ENCODE measurements at places on chromosomes 2 and 18.

DNA sequence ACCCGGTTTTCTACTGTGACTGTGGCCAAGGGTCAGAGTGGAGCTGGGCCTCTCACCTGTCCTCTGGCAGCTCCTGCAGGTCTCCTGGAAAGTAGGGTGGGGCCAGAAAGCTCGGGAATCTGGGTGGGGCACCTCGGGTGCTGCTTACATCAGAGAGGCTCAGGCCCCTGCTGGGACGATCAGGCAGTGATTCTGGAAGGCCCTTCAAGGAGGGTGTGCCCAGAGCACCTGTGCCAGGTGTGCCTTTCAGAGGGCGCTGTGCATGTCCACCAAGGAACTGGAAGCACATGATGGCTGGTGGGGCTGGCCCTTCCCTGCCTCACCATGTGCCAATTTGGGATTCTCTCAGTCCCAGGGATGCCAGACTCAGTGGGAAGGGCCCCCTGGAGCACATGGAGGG, 44.0 kb downstream of the ATP6V1C2 start:
- DNase-seq: no peak

DNA sequence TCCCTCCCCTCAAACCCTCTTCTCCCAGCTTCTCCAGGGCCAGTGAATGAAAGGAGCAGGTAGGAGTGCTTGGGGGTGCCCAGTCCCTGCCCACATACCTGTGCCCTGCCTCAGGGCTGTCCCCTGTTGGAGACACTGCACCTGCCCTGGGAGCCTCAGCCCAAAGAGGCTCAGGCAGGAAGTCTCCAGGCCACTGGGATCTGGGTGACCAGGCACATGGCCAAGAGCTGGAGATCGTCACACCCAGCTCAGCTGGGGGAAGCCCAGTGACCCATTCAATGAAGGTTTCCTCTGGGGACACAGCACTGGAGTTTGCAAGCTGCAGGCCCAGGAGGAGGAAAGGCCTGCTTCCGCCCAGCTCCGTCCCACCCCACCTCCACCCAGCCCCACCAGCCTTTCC, 156.4 kb downstream of the ZFP36L2 start:
- no peak for DNase-seq

GRCh38 chr2:186573531-186573930, 16.3 kb upstream of the ITGAV start:
- DNase-seq: no peak

GRCh38 chr2:26177122-26177521, 4.2 kb downstream of the GAREM2 start:
- DNase-seq: no peak

DNA sequence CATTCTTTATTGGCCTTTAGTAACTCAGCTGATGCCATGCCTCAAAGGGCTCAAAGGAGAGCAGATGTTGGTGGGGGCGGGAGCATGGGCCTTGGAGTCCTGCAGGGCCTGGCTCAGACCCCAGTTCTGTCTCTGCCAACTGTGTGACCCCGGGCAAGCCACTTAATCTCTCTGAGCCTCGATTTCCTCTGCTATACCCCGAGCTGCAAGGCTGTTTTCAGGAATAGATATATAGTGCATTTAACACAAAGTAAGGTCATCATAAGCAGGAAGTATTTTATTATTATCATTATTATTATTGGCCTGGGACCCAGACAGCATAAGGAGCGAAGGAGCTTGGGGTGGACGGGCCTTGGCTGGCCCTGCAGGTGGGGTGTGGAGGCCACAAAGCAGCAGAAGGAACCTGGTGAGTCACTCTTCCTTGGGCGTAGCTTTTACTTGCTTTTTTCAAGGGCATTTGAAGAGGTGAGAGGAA, 162.7 kb downstream of the INHBB start:
- DNase-seq: no peak

DNA sequence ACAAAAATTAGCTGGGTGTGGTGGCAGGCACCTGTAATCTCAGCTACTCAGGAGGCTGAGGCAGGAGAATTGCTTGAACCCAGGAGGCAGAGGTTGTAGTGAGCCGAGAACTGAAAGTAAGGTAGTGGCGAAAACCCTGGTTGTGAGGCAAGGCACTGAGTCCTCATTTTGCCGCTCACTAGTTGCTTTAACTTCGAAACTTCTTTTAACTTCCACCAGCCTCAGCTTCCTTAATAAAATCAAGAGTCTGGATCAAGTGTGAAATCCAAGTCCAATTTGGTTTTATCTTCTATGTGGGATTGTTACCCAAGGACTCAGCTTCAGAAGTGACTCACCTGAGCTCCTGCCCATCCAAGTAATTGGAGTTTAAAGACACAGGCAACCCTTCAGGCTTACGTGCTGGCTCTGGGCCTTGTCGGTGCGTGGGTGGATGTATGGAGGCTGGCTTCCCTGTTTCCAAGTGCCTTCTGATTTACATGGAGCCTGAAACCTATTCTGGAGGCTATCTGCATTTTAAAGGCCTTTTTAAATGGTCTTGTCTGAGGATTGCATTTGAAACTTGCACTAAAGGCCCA, 374.2 kb upstream of the ID2 start:
- no peak for DNase-seq

GRCh38 chr2:191922736-191923651, 76.1 kb upstream of the CAVIN2 start:
- no peak for DNase-seq

DNA sequence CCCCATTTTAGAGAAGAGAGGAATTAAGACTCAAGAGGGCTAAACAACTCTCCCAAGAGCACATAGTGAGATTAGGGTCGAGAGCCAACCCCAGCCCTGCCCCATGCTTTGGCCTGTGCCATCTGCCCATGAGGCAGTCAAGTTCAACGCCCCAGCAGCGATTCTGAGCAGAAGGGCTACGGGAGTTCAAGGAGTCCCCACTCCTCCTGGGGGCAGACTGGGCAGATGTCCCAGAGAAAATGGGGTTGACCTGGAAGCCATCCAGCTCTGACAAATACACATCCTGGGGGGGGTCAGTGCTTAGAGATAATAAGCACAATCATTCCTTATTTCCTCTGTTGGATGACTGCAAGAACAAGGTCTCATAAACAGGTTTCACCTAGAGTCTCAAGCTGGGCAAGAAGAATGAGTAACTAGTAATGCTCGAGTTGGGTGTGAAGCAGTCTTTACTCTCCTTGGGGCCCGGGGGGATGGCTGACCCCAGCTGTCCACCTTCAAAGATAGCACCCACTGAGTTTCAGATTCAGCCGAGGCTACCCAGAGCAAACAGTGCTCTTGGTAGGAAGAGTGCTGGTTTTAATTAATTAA, 716.4 kb downstream of the RNF144A start:
- no peak for DNase-seq

DNA sequence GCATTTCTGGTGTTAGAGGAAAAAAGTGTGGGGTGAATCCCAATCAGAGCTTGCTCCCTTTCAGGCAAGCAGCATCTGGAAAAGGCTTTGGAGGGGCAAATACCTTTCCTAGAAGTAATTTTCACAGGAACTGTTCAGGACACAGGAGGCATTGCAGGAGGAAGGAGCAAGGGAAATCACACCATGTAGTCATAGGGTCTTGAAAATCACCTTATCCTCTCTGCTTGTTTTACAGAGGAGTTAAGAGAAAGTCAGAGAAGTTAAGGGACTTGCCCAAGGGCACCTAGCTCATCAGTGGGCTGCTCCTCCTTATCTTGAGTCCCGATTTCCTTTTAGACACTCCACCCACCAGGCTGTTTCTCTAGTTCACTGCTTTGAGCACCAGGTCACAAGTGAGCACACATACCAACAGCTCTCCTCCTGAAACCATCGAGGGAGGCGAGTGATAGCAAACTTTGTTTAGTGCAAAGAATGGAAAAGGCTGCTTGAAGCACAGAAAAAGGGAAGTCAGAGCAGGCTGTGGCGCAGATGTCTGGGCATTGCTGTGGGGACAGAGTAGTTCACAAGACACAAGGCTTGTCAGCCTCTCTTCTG, 89.2 kb upstream of the CXCR4 start:
- DNase-seq: no peak

DNA sequence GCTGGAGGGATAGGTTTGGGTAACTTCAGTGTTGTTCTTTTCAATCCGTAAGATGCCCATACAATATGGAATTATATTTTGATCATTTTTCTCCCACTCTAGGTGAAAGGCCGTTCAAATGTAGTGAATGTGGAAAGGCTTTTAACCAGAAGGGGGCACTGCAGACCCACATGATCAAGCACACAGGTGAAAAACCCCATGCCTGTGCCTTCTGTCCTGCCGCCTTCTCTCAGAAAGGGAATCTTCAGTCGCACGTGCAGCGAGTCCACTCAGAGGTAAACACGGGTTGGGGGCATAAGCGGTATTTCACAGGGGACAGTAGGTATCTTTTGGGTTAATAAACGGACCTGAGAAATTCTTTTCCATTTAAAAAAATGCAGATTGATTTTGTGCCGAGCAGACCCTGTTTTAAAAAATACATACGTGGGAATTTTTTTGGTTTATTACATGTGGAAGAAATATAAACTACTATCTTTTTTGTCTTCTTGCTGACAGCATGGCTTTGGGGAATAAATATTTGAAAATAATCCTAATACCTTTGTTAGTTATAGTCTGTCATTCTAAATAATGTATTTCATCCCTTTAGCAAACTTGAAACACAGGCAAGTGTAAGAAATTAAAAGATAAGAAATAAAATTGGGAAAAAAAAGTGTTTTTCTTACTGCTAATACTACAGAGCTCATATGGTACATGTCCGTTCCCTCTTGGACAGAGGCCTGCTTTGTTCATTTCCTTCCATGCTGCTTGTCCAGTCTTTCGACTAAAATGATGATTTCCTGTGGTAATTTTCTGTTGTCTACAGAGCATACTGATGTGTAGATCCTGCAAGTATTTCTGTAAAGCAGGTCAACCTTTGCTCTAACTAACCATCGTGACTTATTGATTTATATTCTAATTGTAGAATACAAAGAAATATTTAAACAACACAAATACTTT, 53.3 kb downstream of the ZNF236 start:
- DNase-seq: no peak

DNA sequence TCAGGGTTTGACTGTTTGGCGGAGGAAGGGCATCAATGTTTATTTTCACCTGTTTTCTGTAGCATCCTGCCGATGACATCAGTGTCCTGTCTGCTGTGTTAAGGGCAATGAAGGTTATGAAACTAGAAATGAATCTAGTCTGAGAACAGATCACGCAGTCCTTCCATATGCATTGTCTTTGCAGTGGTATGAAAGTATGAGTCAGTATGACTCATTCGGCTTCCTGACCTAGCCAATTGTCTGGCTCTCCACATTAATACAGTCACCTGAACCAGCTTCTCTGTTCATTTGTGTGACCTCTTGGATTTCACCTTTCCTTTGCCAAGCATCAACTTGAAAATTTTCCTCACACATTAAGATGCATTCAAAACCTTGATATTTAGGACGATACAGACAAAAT, 353.8 kb downstream of the RND3 start:
- no peak for DNase-seq

DNA sequence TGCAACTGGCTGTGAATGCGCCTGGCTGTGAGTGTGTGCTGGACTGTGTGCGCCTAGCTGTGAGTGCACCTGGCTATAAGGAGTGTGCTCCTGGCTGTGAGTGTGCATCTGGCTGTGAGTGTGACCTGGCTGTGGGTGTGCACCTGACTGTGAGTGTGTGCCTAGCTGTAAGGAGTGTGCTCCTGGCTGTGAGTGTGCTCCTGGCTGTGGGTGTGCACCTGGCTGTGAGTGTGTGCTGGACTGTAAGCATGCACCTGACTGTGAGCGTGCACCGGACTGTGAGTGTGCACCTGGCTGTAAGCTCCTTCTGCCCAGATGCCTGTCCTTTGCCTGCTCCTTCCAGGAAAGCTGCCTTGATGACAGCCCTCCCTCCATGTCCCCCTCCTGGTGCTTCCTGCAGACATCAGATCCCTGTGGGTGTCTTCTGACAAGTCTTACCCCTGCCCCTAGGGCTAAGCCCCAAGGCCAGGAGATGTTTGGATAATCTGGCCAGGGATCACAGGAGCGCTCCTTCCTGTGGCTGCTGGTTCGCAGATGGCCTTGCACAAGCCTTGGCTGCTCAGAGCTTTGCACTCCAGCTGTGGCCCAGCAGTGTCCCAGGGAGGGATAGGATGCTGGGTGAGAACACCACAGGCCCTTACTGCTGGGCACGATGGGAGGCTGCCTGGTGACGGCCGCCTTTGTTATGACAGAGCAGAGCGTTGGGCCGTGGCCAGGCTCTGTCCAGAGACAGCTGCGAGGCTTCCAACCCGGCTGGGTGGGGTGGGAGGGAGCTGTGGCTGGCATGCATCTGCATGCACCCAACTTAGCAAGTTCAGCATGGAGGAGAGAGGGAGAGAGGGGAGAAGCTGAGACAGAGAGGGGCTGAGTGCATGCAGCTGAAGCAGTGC, 89.9 kb downstream of the GLI2 start:
- no peak for DNase-seq

Data from CD4-positive, alpha-beta T cell treated with Interleukin-6 at 100 ng/mL for 8 hours (primary cell).